ENCODE measurements at places on chromosomes 13 and 19.

DNA sequence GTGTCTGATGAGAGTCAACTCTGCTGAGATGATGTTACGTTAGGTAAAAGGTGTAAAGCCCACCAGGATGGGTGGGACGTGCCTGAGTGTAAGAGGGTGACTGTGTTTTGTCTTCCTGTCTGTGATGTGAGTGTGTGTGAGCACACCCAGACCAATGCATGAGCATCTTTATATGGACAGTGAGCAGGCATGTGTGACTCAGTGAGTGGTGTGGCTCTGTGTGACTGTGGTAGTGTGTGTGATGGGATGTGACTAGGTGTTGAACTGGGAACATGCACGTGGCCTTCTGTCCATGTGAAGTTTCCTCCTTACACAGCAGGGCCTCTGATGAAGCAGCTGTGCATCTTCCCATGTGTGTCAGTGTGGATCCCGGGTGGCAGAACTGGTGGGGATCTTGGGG is 17.8 kb upstream of the LGALS16 start:
- DNase-seq: no peak

DNA sequence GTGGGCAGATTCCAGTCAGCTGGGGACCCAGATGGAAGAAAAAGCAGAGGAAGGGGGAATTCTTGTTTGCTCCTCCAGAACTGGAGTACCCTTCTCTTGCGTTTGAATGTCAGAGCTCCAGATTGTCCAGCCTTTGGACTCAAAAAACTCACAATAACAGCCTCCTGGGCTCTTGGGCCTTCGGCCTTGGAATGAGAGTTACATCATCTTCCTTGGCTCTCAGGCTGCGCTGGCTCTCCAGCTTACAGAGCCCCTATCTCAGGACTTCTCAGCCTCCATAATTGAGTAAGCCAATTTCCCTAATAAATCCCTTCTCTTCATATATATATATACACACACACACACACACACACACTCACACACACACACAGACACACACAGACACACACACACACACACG is 1215.7 kb upstream of the SLC10A2 start:
- no peak for DNase-seq

- peak; percentile 96 for DNase-seq
These were observed at the start of gene DACH1 for GRCh38 chr13:71867131-71867814. Gene DACH1, minus strand, starts transcription at chr13:71867204.

DNA sequence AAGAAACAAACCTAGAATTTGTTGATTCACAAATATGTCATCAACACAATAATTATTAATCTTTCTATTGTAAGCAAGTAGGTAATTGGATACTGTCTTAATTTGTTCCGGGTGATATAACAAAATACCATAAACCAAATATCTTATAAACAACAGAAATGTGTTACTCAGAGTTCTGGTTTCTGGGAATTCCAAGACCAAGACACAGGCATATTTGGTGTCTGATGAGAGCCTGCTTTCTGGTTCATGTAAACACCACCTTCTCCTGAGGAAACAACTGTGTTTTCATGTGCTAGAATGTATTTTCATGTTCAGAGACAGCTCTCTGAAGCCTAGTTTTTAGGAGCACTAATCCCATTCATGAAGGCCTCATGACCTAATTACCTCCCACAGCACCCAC is 1819.5 kb downstream of the SLITRK5 start:
- DNase-seq: no peak

DNA sequence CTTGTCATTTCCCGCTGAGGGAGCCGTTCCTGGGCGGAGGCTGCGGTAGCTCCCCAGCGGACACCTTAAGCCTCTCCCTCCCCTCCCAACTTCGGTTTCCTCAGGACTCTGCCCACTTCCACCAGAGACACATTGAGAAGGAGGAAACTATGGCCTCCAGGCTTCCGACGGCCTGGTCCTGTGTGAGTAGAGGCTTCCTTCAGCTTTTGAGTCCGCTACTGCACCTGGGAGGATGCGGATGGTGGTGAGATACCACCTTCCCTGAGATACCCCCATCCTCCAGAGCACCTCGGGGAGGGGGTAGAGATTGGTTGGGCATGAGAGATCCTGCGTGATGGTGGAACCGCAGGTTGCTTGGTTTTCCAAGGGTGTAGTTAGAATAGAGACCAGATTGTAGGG is 955 bp downstream of the ZNF274 start:
- DNase-seq: no peak

GRCh38 chr13:105642511-105642958 is 892.9 kb downstream of the EFNB2 start:
- no peak for DNase-seq

GRCh38 chr13:73833325-73834070 is 300.7 kb downstream of the KLF12 start:
- peak; percentile 28 for DNase-seq

DNA sequence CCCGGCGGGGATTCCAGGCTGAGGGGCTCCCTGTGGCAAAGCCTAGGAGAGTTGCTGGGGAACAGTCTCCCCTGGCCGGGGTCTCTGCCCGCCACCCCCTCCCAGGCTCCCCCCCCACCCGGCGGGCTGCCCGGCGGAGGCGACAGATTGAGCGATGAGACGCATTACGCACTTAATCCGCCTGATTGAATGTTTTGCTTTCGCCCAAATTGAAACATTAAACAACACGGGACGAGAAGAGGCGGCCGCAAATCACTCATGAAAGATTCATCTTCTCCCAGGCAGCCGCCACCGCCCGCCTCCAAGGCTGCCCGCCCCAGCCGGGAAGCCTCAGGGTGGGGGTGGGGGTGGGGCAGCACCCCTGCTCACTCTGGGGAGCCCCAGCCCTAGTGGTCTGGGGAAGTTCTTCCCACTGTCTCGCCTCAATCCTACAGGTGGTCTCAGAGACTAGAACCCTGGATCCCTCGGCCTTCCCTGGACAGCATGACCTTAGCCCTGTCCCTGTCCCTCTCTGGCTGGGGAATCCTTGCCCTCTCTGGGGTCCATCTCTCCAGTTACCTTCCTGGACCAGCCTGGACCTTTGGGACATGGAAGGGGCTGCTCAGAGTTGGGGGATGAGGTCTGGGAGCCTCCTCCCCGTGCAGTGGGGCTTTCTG is 7.6 kb upstream of the ERFL start:
- peak; percentile 45 for DNase-seq

DNA sequence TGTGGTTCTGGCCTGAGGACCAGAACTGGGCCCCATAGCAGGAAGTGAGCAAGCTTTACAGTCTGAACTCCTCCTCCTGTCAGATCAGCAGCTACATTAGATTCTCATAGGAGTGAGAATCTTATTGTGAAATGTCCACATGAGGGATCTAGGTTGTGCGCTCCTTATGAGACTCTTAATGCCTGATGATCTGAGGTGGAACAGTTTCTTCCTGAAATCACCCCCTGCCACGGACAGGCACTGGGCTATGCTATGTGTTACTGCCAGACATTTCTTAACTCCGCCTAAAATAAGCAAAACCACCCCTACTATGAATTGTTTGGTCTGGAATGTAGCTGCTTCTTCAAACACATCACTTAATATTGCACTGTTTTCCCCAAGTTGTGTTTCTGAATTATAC is 4.6 kb downstream of the FBXL3 start:
- no peak for DNase-seq

DNA sequence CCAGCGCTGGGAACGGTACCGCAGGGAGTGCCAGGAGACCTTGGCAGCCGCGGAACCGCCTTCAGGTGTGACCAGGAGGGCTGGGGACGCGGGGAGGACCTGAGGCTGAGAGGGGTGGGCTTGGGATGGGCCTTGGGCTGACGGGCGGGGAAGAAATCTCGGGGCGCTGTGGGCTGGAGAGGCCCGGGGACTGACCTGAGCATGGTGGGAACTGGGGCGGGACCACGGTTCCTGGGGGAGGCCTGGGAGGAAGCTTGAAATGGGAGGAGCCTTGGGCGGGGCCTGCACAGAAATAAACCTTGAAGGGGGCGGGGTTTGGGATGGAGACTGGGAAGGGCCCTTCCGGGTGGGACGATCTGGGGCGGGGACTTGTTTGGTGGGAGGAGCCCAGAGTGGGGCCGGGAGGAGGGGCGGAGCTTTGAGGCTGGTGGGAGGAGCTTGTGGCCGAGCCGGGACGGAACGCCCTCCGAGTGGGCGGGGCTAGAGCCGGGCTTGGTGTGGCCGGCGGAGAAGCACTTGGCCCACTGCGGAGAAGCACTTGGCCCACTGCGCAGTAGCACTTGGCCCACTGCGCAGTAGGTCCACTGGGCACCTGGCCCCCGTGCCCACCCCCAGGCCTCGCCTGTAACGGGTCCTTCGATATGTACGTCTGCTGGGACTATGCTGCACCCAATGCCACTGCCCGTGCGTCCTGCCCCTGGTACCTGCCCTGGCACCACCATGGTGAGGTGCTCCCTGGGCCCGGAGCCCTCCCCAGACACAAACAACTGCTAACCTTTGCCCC is 2.8 kb downstream of the GIPR start:
- peak; percentile 75 for DNase-seq

GRCh38 chr13:24237356-24237755 is 72.0 kb upstream of the C1QTNF9 start:
- no peak for DNase-seq

GRCh38 chr19:43457809-43458208 is 7.6 kb downstream of the LYPD3 start:
- no peak for DNase-seq

DNA sequence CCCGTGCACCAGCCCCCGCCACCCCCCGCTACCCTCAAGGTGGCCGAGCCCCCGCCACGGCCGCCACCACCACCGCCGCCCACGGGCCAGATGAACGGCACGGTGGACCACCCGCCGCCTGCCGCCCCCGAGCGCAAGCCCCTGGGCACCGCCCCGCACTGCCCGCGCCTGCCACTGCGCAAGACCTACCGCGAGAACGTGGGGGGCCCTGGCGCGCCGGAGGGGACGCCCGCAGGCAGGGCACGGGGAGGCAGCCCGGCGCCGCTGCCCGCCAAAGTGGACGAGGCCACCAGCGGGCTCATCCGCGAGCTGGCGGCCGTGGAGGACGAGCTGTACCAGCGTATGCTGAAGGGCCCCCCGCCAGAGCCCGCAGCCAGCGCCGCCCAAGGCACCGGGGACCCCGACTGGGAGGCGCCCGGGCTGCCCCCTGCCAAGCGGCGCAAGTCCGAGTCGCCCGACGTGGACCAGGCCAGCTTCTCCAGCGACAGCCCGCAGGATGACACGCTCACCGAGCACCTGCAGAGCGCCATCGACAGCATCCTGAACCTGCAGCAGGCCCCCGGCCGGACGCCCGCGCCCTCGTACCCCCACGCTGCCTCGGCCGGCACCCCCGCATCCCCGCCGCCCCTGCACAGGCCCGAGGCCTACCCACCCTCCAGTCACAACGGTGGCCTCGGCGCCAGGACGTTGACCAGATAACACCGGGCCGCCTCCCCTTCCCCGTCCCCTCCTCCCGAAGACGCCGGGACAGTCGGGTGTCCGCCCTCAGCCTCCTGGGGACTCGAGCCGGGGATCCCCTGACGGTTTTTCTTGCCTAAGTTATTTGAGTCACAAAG is 11.3 kb upstream of the EHD2 start:
- DNase-seq: no peak

DNA sequence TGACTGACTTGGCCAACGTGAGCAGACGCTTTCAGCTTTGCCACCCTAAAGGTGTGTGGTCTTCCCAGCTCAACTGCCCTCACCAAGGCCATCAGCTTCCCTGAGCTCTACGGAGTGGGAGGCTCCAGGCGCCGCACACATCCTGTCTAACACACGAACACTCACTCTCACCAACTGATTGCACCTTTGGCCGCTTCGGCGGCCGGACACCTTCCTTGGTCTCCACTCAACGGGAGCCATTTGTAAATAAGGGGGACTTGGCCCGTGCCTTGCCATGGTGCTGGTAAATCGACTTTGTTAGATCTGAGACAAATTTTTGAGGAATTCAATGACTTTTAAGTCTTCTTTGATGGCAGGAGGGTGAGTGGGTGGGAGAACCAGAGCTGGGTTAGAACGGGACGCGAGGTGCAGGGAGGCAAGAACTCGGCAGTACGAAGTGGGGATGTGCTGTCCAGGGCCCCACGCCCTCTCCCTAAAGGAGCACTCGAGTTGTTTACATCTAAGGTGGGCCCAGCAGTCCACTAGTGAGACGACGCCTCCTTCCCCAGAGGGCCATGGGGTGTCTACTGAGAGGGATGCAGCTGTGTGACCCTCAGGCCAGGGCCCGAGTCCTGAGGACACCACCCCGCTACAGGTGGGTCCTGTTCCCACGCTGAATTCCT is 4.4 kb downstream of the C13orf46 start:
- DNase-seq: no peak

DNA sequence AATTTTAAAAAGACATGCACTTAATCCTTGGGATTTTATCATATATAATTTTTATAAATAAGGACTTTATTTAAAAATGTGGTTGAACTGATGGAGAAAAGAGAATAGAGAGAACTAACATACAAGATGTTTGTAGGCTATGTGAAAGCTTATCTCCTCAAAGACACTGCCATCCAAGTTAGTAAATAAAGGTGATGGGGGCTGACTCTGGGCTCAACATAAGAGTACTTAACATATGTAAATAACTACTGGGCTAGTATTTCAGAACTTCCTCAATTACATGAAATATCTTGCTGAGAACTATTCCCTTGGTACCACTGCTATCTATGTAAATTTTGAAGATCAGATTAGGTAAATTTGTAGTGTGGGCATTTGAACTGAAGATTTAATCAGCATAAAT is 1017.3 kb upstream of the PCDH20 start:
- peak; percentile 43 for DNase-seq

- DNase-seq: no peak
These were observed 135.8 kb downstream of the RFC3 start for GRCh38 chr13:33953781-33954180.

GRCh38 chr13:31670831-31671617 is 68.3 kb upstream of the RXFP2 start:
- no peak for DNase-seq

GRCh38 chr19:36986601-36987000 is 70.5 kb downstream of the ZNF568 start:
- peak; percentile 86 for DNase-seq

Measured in NCI-H69 (cell line).